Stimulated activated CD4-positive, alpha-beta T cell treated with anti-CD3 and anti-CD28 coated beads, Interleukin-2, amount 100 ng/mL, for 48 hours (primary cell): ENCODE measurements at places on chromosomes 11 and 22.

DNA sequence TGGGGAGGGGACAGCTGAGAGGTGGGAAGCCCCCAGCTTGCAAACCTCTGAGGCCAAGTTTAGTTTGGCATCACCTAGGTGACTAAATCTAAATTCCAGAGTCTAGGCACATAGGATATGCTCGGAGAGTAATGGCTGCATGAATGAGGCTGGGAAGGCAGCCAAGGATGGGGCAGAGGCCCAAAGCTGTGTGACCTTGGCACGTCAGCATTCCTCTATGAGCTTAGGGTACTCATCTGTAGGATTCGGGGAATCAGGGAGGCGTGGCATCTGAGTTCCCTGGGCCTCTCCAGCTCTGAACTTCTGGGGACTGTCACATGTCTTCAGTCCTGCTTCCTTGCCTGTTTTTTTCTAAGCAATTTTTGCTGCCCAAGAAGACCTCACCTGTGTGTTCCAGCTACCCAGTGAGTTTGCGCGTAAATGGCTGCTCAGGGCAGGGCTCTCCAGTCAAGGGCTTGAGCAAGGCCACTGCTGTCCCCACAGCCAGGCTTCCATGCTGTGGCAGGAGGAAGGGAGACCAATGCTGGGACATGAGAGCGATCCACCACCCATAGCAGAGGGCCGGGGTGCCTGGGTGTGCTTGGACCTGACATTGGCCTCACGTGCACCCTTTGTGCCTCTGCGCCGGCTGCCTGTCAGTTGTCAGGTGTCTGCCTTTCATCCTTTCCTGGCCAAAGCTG is 13.9 kb downstream of the DAGLA start:
- DNase-seq, result no peak

DNA sequence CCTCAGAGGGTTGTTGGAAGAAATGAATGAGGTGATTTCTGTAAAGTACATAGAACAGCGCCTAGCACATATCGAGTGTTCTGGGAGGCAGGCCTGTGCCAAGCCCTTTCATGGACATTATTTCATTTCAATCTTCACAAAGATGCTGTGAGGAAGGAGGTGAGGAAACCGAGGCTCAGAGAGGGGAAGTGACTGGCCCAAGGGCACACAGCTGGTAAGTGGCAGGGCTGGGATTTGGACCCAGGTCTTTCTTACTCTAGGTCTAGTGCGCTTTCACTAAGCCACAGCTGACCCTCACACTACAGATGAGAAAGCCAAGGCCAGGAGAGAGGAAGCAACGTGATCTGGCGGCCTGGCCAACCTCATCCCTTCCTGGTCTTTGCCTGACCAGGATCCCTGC is 2.0 kb downstream of the PELI3 start:
- DNase-seq, result no peak

DNA sequence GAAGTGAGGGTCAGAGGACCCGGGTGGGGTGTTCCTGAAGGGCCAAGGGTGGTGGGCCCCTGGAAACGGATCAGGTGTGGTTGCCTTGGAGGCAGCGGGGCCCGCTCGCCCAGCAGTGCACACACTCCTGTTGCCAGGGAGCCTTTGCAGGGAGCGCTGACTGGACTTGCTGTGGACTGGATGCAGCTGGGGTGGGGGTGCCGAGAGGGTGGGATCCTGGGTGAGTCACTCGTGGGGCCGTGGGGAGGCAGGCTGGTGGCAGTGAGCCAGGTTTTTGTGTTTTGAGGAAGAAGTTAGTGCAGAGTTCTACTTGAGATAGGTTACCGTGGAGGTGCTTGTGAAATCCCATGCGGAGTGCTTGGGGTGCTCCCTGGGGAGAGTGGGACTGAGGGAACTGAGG is 1.3 kb downstream of the MRPL23 start:
- DNase-seq, result no peak

- peak; percentile 3 for DNase-seq
These were observed 915 bp downstream of the FEZ1 start for GRCh38 chr11:125494974-125495725.
